ENCODE measurements at places on chromosomes 1 and 21.

DNA sequence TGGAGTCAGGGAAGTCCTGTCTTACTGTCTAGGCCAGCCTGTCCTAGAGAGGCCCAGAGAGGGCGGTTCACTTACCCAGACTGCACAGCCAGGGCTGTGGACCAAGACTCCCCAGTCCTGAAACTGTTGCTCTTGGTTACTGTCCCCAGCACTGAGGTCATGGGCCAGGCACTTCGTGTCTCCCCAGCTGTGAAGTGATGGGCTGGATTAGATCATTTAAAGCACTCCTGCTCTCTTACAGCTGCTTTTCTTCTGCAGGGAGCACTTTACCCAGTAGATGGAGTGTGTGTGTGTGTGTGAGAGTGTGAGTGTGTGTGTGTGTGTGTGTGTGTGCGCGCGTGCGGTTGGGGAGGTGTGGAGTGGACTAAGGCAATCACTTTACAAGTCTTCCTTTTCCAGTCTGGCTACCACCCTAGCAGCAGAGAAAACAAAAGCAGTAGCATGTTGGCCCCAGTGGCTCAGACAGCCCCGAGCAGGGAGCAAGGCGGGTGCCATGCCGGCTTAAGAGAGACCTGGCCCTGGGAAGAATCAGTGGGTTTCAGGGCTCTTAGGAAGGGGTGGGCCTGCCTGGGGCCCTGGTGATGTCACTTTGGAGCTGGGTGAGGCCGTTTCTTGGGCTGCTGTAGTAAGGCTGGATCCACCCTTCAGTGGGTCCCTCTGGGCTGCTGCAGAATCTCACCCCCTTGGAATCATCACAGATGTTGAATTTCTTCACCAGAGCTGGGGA lies 2.4 kb downstream of the SPSB1 start:
- DNase-seq = peak; percentile 79

DNA sequence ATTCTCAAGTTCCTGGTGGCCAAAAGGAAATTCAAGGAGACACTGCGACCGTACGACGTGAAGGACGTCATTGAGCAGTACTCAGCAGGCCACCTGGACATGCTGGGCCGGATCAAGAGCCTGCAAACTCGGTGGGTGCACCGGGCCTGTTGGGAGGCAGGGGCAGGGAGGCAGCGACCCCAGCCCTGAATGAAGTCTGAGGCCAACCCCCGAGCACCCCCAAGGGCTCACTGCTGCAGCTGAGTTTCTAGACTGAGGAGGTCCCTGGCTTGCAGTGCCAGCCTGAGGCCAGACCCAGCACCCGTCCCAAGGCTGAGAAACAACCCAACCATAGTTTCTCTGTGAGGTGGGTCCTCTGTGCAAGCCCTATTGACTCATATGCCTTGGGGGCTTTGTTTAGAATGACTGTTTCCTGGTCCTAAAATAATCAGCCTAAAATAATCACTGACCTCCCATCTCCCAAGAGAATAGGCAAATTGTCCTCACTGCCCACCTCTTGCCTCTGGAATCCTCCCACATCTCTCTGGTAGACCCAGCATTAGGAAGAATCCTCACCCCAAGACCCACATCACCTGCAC lies 27.1 kb downstream of the CITED4 start:
- no peak for DNase-seq

DNA sequence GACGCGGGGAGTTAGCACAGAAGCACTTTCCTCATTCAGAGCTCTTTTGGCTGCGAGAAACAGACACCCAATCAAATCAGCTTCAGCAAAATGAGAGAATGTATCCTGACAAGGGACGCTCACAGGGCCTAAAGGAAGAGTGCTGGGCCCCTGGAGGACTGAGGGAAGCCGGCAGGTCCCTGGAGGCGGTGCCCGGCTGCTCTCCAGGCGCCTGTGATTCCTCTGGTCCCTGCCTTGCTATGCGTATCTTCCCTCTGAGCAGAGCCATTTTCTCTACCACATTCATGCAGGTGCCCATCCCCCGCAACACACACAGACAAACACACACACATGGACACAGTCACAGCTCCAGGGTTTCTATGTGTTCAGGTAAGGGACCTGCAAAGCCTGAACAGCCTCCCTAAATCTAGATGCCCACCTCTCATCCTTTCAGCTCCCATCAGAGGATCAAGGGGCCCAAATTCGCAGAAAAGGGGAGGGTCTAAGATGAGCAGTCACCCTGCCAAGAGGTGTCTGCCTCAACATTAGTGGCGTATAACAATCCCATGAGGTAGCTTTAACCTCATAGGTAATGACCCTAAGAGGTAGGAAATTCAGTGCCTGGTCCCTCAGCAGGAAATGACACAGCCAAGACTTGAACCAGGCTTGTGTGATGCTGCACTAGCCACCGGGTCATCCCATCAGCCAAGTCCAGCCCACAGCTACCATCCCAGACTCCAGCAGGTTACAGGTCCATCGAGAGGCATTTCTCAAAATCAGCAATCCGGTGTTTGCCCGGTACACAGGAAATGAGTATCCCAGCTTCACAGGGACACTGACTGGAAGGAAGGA lies 29.0 kb downstream of the PTAFR start:
- DNase-seq = peak; percentile 82

DNA sequence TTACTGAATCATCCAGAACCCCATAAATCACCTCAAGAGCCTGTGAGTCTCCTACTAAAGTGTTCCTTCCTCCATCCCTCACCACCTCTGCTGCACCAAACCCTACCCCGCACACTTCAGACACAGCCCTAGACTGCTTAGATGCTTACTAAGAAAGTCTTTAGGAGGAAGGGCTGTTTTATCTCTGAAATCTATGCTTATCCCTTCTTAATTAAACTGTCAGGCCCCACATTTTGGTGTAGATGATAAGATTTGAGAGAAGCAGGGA lies 216.8 kb upstream of the SGIP1 start:
- no peak for DNase-seq

GRCh38 chr1:78043436-78043835 lies 2.3 kb upstream of the GIPC2 start:
- DNase-seq = no peak

- DNase-seq = peak; percentile 50
These were observed 1.7 kb downstream of the MARCKSL1 start for GRCh38 chr1:32334274-32334861.

DNA sequence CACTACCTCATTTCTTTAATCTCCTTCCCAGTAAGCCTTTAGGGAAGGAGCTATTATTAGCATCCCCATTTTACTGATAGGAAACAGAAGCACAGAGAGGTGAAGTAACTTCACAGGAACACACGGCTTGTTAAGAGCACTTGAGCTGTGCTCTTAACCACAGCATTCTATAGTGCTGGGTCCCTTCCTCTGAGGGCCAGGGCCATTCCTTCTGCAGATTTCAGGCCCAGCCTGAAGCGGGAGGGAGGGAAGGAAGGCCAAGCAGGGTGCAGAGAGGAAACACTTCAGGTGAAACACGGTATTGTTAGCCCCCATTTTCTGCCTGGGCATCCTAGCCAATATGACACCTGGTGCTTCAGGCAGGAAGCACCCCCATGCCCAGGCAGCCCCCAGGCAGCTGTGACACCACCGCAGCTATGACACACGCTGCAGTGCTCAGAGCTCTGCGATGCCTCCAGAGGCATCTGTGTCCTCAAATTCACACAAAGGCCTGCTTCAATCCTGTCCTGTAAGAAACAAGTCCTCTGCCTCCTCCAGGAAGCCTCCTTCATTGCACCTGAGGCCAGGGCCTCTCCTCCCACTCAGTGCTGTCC lies 4.5 kb upstream of the EXTL1 start:
- DNase-seq = no peak

GRCh38 chr1:22131875-22132486 lies 10.9 kb downstream of the WNT4 start:
- DNase-seq = peak; percentile 88

GRCh38 chr1:70537788-70538187 lies 126.7 kb downstream of the CTH start:
- no peak for DNase-seq

DNA sequence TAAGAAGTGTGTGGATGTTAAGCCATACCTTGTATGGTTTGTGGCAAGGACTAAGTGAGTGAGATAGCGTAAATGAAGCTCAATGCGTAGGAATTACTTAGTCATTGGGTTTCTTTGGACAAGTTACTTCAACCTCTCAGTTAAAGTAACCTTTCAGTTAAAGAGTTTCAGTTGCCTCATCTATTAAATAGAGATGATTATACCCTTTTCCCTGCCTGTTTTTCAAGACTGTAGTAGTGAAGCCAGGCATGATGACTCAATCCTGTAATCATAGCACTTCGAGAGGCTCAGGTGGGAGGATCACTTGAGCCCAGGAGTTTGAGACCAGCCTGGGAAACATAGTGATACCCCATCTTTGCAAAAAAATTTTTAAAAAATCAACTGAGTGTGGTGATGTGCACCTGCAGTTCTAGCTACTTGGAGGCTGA lies 6.3 kb downstream of the ZMPSTE24 start:
- no peak for DNase-seq

DNA sequence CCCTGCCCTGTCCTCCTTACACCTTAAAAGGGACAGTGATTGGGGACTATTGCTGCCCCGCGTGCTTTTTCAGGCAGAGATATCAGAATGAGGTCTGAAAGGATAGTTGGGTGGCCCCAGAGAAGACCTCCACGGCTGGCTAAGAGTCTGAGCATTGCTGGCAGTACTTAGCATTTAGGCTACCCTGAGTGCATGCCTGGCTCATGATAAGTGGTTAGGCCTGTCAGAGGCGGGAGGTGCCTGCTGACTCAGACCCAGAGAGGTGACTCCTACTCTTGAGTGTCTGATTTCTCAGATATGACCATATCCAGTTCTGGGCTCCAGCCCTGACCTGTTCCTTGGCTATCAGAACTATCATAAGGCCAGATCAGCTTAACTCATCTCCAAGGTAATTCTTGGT lies 213.7 kb downstream of the PBX1 start:
- peak; percentile 95 for DNase-seq

GRCh38 chr1:74344387-74344786 lies 109.2 kb downstream of the TNNI3K start:
- DNase-seq = peak; percentile 19

GRCh38 chr1:82273816-82274215 lies 473.1 kb downstream of the ADGRL2 start:
- DNase-seq = no peak

DNA sequence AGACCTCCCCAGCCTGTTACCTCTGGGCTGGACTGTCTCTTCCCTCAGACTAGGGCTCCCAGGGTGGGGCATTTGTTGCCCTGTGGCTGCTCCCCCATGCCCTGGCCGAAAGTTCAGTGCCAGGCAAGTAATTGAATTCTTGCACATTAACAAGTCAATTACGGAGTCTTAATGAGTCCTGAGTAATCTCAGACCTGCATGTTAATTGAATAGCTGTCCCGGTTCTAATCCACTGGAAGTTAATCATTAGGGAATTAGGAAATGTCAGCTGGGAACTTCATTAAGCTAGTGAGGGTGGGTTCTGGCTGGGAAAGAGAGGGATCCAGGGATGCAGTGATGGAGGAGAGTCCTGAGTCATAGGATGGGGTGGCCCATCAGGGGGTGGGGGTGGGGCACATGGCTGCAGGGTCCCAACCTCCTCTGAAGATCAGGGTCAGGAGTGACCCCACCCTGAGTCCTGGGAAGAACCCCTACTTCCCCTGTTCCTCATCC lies 47.1 kb upstream of the CSF3R start:
- DNase-seq = no peak

GRCh38 chr1:89972024-89972423 lies 22.9 kb upstream of the ZNF326 start:
- no peak for DNase-seq

GRCh38 chr1:22636353-22636752 lies at the start of gene C1QA:
C1QA (plus strand) TSS chr1:22636628; CDS start chr1:22637617, 989 bp downstream.
- DNase-seq = no peak

- no peak for DNase-seq
These were observed 6.0 kb upstream of the PPIE start for GRCh38 chr1:39732730-39733129.

DNA sequence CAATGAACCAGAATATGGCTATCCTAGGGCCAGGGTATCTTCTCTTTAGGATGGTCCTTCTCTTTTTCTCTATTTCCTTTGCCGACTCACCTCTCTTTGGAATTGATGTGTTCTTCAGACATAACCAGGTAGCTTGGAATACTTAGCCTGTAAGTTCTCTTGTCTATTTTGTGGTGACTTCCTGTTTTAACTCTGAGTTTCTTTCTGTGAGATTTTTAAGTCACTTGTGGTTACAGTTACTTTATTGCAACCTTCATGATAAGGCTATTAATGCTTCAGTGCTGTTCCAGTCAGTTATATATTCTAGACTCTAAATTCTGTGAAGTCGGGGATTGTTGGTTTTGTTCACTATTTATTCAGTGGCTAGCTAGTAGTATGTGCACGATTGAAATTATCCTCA lies 46.2 kb downstream of the DISP1 start:
- no peak for DNase-seq

DNA sequence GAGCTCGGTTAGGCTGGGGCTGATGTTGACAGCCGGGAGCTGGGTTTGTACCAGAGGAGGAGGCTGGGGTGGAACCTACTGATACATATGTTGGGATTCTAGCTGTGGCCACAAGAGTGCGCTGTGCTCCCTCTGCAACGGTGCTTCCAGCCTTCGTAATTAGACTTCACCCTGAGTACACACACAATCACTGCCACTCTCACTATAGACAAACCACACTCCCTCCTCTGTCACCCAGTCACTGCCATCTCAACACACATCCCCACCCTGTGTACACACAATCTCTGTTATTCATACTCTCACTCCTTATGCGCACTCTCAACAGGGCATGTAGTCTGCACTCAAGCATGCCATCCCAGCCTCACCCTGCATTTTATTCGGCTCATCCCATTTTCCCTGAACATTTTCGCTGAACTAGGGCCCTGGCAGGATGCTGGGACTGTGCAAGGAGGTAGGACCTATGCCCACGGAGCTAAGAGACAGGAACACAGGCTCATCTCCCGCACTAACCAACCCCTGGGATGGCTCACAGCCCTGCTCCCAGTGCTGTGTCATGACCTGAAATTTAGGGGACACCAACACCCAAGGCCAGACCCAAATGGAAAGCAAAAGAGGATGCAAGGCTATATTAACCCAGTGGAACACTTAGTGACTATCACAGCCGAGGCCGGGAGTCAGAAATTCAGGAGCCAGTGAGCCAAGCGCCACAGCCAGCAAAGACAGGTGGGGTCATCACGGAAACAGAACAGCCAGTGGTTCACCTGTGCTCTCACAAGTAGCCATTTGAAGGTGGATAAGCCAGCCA lies 5.7 kb downstream of the GJB3 start:
- DNase-seq = peak; percentile 86

GRCh38 chr1:155929057-155929456 lies 5.2 kb downstream of the KHDC4 start:
- no peak for DNase-seq

DNA sequence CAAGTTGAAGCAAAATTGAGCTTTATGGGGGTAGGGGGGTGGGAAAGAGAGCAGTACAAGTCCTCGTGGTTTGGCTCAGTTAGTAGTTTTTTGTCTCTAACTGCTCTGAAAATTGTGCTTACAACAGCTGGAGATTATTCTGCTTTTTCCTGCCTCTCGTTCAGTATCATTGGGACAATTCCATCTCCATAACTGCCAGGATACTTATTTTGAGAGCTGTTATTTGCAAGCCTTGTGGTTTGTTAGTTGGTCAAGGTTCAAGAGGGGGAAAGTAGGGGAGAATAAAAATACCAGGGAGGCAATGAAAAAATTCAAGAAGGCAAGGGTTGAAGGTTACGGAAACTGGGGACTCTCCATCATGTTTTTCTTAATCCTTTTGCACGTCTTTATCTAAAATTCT lies 811.8 kb upstream of the ADGRL2 start:
- DNase-seq = no peak

Measured in DMS53 (cell line).